ENCODE measurements at places on chromosomes 7 and 10.

GRCh38 chr7:118183428-118183785 is 557 bp upstream of the LSM8 start:
- DNase-seq, result no peak

DNA sequence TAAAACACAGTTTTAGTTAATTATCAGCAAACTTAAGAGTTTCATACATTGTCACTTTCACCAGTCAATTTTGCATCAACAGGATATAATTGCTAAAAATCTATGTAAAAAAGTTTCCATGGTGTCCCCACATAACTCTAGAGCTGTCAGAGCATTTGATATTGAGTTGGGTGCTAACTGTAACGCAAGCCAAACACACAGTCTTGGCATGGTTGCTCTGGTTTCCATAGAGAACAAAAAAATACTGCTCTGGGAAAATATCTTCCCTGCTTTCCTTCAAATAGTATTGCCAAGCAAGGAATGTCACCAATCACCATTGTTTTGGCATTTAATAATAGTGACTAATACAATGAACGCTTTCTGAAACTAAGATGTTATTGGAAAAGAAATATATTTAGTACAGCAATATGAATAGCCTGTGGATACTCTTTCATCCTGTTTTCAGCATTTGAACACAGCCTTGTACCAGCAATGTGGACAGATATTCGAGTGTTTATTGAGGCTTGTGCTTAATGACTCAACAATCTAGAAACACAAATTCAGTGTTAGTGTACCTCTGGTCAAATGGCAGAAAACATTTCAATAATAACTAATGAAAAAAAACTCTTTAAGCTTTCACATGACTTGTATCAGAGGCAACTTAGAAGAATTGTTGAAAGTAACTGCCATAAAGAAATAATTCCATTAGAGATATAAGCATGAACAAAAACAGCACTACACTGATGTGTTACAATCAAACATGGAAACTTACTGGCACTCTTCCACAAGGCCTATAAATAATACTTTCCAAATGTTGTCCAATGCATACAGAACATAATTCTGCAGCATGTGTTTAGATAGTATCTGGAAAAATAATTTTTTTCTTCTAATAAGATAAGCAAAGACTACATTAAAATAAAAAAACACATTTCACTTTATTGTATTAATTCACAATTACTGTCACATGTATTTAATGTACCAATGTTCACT is 1469.5 kb upstream of the CELF2 start:
- no peak for DNase-seq

DNA sequence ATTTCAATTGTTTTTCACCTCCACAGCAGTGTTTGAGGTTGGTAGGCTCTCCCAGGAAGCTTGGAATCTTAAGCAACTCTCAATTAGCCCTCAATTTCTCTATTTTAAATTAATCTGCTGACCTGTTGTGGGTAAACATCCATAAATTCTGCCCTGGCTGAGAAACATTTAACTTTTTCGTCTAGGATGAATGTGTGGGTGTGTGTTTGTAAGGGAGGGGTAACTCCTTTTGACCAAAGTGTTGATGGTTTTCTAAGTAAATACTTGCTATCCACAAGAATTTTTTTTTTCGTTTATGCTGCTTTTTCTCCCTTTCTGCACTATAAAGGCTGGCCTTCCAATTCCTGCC is 973 bp downstream of the PPP3CB start:
- DNase-seq, result peak; percentile 10

- no peak for DNase-seq
Measured at GRCh38 chr10:70032667-70033289, 19.9 kb upstream of the MACROH2A2 start.

DNA sequence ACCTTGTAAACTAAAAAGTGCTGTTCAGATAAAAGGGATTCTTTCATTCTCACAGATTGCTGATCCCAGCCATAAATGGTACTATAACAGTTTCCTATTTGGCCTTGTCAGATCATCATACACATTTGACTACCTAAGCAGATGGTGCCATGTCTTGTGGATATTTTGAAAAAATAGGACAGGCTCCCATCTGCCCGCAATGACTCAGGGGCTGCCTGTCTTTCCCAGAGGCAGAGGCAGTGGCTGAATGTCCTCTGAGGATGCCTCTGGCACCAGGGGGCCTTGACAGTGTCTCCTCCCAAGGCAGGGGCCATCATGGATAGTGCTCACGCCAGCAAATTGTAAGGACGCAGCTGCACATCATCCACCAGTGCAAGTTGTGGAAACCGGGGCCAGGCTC is 323.0 kb upstream of the PODXL start:
- DNase-seq, result no peak

DNA sequence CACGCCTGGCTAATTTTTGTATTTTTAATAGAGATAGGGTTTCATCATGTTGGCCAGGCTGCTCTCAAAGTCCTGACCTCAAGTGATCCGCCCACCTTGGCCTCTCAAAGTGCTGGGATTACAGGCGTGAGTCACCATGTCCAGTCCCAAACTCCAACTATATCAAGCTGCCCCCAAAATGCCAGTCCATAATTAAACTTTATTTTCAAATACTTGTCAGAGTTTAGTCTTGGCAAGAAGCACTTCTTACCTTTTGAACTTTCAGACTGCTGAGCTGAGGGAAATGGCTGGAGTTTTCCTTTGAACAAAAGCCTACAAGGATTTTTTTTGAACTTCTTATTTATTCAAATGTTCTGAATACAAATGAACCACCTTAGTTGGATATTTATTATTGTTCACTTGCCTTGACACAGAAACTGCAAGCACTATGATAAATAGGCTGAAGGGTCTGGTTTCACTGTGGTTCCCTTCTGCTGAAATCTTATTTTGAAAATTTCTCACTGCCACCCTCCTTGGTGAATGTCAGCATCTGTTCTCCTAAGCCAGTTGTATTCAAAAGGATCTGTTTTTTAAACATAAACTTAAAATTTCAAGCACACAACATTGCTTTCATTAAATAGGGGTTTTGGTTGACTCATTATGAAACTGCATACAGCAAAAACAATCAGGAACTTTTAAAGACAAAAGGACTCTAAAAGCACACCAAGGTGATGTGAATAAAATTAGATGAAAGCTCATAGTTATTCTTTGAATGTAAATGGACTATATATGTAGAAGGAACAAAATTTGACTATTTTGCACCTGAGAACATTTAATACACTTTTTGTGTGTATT is 101.7 kb upstream of the SLC26A5 start:
- DNase-seq, result no peak

GRCh38 chr10:102580230-102580629 is 64.0 kb upstream of the TRIM8 start:
- no peak for DNase-seq

GRCh38 chr7:29035044-29035740 is 77.1 kb upstream of the TRIL start:
- DNase-seq, result no peak

DNA sequence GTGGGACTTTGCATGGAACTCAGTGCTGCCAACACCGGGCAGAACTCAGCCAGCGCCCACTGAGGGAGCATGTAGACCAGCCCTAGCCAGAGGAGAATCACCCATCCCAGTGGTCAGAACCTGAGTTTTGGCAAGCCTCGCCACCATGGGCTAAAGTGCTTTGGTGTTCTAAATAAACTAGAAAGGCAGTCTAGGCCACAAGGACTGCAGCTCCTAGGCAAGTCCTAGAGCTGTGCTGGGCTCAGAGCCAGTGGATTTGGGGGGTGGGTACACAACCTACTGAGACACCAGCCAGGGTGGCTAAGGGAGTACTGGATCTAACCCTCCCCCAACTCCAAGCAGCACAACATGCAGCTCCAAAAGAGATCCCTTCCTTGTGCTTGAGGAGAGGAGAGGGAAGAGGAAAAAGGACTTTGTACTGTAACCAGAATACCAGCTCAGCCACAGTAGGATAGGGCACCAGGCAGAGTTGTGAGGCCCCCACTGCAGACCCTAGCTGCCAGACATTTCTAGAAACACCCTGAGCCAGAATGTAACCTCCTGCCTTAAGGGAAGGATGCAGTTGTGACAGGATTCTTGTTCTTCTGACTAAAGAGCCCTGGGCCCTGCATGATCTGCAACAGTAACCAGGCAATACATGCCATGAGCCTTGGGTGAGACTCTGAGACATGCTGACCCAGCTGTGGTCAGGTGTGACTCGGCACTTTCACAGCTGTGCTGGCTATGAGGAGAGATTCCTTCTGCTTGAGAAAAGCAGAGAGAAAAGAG is 24.4 kb downstream of the GSDME start:
- no peak for DNase-seq

DNA sequence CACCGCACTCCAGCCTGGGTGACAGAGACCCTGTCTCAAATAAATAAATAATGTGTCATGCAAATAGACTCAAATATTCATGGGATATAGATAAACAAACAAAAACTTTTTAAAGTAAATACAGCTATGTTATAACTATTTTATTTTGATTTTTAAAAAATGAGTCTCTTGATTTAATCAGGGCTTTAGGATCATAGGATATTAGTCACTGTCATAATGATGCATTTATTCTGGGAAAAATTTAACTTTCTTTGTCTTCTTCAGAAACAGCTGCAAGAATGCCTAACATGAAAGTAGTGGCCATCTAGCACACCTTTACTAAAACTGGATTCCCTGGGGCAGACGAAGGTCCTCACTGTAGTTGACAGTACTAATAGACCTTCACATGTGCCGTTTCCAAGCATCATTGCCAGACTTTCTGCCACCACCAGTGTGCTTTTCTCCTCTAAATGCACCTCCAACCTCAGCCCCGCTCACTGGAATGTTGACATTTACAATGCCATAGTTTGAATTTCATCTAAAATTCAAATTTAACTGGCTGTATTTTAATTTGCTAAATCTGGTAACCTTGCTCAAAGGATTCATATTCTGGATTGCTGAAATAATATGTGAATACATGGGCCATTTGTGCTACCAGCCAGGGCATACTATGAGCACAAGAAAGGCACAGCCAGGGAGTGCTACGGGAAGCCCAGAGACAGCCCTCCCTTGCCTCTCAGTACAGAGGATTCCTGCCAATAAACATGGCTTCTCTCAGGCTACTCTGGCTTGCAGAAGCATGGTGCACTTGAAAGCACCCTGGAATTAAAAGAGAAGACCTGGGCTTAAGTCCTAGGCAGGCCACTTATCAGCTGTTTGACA is 63.4 kb upstream of the ADO start:
- no peak for DNase-seq

- no peak for DNase-seq
Measured at GRCh38 chr7:56081626-56082340, 11.0 kb downstream of the PHKG1 start.

DNA sequence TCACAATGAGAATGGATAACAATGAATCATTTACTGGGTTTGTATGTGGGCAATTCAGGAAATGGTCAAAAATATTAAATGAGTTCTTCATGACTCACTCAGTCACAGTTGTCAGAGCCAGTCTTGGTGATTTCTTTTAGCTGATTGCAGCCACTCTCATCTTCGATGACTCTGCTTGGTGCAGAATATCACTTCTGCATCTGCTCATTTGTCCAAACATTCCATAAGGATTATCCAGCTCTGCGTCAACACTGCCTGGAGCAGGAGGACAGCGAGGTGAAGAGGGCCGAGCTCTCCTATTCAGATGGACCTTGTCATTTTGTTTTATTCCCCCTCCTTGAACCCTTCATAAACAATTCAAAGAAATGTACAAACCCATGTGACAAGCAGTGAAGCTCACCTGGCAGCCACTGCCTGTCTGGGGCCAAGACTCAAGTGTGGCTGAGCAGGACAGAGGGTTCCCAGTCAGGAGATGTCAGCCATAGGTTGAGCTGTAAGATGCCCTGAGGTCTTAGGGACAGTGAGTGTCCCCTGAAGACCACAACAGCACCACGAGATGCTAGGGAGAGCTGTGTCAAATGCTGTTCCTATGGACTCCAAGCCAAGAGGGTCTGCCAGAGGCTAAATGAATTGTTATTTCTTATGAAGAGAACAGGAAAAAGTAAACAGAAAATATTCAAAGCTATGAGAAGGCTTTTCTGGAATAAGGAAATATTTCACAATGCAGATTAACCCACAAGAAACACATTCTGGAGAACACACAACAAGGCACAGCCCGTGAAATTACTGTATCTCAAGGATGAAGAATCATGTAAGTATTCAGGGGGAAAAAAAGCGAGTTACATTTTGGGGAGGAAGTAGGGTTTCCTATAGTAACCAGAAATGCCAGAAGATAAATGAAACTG is 33.1 kb upstream of the EGFR start:
- no peak for DNase-seq

DNA sequence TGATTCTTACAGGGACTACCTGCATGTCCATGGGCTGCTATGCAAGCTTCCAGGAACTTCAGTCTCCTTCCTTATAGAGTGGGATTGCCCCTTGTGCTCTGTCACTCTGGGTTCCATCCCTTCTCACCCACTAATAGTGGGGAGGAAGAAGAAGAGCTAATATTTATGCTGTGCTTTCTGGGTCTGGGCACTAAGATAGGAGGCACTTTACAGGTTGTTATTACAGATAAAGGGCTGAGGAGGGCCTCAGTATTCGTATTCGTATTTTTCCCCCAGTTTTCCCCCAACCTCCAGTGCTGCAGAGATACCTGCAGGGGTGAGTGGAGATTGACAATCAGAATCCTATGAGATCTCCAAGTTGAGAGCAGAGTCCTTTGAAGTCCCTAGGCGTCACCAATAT is 14.2 kb downstream of the HK1 start:
- no peak for DNase-seq

DNA sequence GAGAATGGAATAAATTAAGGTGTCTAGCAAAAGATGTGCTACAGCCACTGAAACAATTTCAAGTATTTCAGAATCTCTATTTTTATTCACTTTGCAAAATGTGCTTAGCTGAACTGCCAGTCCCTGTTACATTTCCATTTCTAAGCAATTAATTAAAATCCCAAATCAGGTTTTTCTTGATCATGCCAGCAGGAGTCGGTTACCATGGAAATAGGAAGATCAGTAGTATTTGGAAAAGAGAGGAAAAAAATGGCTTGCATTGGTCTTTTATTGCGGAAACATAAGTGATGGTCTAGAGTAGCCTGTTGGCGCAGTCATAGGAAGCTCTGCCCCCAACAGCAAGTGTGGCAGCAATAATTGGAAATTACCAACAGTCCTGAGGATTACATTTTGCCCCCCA is 867.1 kb downstream of the GATA3 start:
- DNase-seq, result peak; percentile 82

DNA sequence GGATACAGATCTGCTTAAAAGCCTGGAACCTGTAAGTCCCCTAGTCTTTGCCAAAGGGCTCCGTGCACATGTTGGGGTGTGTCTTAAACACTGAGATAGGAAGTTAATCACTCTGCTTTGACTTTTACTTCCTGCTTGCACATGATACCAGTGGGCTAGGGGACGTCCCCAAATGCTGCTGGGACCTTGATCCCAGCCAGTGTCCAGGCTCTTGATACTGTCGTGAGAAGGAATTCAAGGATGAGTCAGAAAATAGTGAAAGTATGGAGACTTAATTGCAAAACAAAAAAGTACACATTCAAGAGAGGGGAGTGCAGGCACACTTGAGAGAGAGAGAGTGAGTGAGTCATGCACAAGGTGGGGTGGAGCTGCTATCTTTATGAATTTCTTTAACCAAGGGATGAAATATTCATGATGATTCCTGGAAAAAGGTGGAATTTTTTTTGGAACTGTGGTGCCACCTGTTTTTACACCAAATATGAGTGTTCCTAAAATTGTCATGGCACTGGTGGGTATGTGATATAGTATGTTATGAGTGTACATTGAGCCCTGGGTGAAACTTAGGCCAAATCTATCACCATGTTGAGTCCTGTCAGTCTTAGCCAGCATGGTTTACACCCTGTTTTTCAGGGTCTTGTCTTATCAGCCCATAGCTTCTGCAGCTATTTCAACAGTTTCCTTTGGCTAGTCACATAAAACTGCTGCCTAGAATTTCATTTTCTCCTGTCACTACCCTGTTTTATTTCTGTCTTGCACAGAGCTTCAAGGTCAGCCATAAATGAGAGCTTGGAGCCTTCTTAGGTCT is 88.3 kb upstream of the CYP26C1 start:
- DNase-seq, result no peak
